ENCODE measurements at places on chromosomes 16 and 17.

DNA sequence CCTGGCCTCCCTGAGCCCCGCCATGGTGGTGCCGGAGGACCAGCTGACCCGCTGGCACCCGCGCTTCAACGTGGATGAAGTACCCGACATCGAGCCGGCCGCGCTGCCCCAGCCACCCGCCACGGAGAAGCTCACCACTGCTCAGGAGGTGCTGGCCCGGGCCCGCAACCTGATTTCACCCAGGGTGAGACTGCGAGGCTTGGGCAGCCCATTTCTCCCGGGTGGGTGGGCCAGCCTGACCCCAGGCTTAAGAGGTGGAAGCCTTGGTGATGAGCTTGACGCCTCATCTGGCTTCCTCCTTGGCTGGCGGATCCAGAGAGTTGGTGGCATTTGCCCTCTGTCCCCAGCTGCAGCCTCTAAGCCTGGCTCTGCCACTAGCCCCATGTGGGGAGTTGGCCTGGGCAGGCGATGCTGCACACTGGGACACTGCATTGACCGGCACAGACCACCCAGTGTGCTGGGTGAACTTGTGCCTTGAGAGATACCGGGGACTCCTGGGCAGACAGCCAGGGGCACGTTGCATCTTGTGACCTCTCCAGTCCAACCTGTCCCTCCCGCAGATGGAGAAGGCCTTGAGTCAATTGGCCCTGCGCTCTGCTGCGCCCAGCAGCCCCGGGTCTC is 3.0 kb downstream of the CDT1 start:
- DNase-seq = no peak

GRCh38 chr16:74083541-74083940 is 213.1 kb upstream of the PSMD7 start:
- DNase-seq = no peak

- no peak for DNase-seq
Measured at GRCh38 chr17:56300144-56300543, 146.9 kb downstream of the ANKFN1 start.

DNA sequence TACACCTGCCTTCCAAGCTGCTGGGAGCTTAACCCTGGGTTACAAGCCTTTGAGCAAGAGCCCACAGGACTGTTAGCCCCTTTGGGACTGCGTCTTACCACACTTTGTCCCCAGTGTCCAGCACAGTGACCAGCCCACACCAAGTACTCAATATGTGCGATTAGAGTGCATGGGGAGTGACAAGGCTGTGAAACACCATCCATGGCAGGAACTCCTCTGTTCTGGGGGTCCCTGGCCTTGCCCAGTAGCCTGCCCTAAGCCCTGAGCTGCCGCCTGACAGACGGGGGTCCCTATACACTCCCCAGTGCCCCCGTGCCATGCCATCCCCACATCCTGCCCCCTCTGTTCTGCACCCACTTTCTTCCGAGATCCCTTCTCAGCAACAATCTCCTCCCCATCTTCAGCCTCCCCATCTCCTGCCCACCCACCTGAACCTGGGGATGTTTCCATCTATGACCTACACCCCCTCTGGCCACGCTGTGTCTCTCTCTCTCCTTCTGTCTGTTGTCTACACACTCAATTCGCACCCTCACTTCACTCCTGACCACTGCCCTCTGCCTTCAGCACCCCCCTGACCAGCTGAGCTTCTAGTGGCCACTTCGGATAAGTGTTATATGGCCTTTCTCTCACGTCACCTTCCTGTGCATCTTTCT is 112.9 kb upstream of the SMURF2 start:
- DNase-seq = no peak

GRCh38 chr16:81432937-81433557 is 11.6 kb upstream of the CMIP start:
- no peak for DNase-seq

DNA sequence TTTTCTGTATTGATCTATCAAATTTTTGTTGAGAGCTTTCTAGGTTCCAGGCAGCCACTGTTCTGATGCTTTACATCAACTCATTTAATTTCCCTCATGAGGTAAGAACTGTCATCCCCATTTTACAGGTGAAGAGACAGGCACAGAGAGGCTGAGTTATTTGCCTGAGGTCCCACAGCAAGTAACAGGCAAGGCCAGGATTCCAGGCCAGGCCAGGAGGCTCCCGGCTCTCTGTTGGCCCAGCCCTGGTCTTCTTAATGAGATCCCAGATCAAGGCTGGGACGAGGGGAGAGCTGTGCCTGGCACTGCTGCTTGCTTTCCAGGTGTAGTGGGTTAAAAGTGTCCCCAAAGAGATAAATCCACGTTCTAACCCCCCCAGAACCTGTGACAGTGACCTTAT is 22.4 kb upstream of the RMI2 start:
- DNase-seq = no peak

- no peak for DNase-seq
Measured at GRCh38 chr17:7848739-7849129, 6.1 kb upstream of the TMEM88 start.

DNA sequence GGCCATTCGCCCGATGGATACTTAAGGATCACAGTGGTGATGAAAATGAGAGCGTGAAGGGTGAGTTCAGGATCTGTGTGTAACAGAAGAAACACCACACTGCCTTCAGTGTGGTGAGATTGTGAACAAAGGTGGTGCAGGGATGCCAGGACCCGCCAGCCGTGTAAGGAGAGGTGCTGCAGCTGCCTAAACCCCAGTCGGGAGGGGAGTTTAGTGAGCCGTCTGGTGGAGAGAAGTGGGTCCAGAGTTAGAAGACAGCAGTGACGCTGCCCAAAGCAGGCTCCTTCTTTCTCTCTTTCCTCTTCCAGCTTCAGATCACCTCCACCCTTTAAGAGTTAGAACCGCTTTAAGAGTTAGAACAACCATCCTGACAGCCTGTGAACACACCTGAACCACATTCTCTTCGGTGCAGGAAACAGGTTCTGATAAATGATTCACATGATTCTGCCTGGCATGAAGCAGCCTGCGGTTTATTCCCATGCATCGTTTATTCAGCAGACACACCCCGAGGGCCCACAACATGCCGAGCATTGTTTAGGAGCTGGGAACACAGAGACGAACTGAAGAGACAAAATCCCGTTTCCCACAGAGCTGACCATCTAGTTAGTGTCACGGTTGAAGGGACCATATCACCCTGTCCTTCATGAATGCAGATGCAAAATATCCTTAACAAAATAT is 84.0 kb upstream of the DNAH17 start:
- no peak for DNase-seq

DNA sequence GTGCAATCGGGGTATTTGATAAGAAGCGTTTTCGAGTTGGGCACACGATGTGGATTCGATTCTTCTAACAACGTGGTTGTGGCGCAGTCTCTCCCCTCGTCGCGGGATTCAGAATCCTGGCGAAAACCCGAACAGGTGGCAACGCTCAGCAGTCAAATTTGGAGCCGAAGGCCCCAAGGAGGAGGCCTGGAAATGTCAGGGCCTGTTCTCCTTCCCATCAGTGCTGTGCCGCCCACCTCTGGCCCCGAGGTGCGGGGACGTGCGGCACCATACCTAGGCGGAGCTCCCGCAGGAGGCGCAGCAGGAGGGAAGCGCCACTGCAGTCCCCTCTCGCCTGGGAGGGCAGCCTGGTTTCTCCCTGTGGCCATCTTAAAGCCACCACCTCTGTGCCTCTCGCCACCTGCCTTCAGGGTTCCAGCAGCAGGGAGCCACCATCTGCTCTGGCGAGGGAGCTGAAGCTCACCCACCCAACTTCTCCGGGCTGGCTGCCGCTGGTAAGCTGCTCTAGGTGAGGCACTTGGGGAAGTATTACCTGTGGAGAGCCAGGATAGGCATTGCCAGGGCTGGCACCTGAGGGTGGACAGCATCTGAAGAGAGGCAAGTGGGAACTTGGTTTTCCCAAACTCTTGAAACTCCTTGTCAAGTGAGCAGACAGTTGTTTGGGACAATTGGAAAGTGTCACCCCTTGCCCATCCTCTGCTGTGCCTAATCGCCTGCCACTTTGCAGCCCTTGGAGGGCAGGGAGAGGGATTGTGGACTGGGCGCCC is 2.6 kb upstream of the AATF start:
- no peak for DNase-seq

- no peak for DNase-seq
Measured at GRCh38 chr16:78543023-78543422, 443.6 kb downstream of the WWOX start.

DNA sequence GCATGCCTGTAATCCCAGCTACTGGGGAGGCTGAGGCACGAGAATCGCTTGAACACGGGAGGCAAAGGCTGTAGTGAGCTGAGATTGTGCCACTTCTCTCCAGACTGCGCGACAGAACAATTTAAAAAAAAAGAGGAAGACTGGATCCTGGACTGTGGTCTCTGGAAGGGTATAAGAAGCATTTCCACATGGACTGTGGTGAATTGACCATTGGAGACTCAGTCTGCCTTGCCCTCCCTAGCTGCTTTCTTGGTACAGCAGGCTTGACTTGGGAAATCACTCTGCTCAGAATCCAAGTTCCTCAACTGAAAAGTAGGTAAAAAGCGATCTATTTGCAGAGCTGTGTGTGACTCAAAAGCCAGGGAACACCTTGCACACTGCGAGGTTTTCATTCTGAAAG is 1.0 kb upstream of the MGRN1 start:
- no peak for DNase-seq

DNA sequence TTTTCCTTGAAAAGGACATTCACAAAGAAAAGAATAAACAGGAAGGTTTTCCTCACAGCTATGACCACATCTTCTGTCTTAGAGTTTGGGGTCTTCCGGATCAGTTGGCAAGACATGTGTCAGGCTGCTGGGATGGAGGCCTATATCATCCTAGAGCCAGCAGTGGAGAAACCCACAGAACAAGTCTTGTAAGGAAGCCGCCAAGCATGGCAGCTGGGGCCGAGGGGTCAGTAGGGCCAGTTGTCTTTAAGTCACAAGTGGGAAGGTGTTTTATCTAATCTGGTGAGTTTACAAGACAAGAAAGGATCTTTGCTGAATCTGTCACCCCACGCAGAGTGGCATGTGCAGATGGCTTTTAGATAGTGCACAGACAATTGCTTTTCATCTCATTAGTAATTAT is 25.7 kb downstream of the SCNN1B start:
- DNase-seq = no peak

DNA sequence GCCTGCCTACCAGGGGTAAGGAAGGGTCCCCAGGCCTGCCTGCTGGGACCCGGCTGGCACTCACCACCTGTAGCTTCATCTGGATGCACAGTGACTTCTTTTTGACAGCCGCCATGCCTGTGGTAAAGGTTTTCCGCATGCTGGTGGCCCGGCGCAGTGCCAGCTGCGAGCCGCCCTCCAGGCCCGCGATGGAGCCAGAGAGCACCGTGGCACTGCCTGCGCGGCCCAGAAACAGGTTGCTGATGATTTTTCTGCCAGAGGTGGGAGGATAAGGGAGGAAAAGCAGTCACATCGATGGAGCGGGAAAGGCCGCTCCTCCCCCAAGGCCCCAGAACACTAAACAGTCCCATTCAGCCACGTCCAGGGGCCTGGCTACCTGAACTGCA is 67.4 kb downstream of the PIPOX start:
- no peak for DNase-seq

DNA sequence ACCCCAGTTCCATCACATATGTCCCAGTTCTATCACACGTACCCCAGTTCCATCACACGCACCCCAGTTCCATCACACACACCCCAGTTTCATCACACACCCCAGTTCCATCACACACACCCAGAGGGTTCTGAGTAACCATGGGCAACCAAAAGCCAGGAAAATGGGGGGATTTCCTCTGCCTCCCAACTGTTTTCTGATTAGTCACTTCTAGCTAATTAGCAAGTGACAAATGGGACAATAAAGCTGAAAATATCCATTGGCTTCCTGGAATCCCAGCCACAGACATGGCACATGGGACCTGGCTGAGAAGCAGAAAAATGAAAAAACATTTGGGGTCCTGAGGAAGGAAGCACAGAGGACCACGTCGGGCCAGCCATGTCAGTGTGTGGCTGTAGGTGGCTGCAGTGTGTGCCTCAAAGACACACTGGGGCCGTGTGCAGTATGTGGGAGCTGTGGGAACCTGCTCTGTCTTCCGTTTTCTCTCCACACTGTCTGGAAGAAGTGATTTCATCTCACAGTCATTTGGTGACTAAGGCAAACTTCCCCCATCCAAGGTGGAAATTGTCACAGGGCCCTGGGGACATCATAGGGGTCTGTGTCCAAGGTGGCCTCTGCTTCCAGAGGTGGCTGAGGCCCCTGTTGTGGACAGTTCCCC is 106.7 kb downstream of the CMIP start:
- DNase-seq = no peak

GRCh38 chr17:31744511-31744951 is 114.5 kb downstream of the COPRS start:
- DNase-seq = no peak

- no peak for DNase-seq
Measured at GRCh38 chr17:27895940-27896535, 2.9 kb upstream of the LYRM9 start.

DNA sequence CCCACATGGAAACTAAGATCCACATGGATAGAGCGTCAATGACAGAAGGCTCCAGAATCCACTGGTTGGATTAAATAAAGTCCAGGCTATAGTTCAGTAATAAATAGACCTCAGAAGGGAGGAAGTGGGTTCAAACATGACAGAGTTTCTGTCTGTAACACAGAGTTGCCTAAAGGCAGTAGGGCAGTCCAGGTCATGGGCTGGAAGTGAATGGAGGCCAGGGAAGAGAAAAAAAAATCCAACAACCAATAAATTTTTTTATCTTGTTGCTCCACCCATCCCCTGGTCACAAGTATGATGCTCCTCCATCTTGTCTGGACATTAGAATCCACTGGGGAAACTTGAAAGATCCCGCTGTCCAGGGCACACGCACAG is 92.4 kb downstream of the RGS9 start:
- no peak for DNase-seq

DNA sequence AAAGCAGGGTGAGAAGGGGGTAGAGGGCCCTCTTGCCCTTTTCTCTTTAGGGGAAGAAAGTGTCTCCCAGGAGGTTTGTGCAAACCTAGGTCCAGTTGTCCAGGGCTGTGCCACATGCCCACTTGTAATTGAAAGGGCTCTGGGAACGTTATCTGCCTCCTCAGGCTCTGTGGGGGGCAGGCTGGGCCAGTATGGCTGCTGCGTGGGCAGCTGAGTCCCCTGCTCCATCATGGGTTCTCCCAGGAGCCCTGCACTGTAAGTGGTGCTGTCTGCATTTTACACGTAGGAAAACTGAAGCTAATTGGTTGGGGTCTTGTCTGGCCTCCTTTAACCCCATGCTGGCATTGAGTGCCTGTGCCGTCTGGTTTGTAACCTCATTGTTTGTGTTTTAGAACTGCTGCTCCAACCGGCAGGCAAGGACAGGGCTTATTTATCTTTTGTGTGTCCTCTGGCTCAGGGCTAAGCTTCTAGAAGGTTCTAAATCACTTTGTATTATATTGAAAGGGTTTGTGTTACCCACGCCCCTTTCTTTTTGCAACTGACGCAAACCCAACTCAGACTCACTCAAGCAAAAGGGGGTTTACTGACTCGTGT is 117.7 kb upstream of the CIBAR2 start:
- no peak for DNase-seq

- peak; percentile 39 for DNase-seq
Measured at GRCh38 chr17:11608396-11608795, 10.1 kb downstream of the DNAH9 start.
